ENCODE measurements at places on chromosomes 7 and 10.
A peak's percentile ranks its signal among the peaks of the same experiment; 100 is the strongest.

DNA sequence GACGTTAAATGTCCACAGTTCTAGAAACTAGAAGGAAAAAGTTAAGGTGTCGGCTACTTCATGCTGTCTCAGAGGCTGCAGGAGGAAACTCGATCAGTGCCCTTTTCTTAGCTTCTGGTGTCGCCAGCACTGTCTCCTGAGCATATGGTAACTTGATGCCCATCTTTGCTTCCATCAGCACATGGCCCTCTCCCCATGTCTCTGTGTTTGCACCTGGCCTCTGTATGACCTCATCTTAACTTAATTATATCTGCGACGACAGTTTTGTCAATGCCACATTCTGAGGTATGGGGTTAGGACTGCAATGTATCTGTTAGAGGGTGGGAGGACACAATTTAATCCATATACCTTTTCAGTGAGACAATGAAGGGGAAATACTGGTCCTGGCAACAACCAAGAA, 449.9 kb downstream of the POM121L12 start:
- no peak for DNase-seq

DNA sequence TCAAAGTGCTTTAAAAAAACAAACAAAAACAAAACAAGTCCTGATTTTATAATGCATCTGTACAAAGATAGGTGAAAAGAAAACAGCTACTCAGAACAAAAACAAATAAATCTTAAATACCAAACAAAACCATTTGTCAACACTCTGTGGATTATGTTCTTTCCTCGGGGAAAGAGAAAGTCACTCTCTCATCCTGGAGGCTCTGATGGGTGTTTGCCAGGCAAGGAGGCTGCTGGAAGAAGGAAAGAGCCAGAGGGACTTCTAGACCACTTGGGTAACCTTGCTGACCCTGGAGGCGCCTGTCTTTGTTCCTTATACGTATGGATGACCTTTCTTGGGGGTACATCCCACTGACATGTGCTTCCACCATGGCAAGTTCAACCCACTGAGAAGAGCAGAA, 92.8 kb downstream of the ZRANB1 start:
- DNase-seq, result no peak

GRCh38 chr7:130831817-130832481, 97.9 kb upstream of the KLF14 start:
- DNase-seq, result peak; percentile 54

- DNase-seq, result no peak
Observed at GRCh38 chr10:5002013-5002727, 1.5 kb downstream of the AKR1C2 start.

- DNase-seq, result peak; percentile 85
Observed at GRCh38 chr10:50538555-50539398, 85.0 kb downstream of the SGMS1 start.

DNA sequence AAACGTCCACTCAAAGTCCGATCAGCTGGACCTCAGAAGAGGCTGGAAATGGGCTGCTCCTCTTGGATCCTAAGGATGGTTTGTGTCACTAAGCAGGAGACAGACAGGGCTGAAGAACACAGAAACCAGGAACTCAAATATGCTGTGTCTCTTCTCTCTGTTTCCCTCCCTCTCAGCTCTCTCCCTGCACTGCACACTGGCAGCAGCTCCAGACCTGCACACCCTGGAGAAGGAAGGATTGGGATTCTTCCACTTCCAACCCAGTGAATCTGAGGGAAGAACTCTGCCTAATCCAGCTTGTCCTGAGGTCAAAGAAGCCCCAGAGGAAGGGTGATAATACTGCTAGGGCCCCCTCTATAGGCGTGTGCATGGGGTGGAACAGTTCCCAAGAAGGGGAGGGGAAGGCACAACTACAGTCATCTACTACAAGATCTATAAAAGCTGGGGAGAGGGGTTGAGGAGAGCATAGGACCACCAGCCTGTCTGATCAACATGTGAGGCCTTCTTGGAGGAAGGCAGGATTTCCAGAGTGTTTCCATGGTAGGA, 22.7 kb upstream of the ZCCHC24 start:
- no peak for DNase-seq

GRCh38 chr10:47207281-47207615, 92.7 kb upstream of the GDF10 start:
- no peak for DNase-seq

DNA sequence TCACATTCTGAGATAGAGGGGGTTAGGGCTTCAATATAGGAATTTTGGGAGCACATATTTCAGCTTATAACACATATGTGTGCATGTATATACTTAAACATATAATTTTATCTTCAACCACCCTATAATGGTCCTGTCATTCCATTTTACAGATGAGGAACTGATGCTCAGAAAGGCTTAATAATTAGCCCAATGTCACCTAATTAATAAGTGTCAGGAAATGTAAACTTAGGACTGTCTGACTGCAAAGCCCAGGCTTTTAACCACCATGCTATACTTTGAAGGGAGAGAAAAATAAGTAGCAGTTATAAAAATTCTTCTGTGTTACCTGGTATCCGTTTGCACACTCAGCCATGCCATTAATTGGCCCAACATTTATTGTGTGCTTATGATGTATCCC, 172.6 kb downstream of the SKIDA1 start:
- no peak for DNase-seq

DNA sequence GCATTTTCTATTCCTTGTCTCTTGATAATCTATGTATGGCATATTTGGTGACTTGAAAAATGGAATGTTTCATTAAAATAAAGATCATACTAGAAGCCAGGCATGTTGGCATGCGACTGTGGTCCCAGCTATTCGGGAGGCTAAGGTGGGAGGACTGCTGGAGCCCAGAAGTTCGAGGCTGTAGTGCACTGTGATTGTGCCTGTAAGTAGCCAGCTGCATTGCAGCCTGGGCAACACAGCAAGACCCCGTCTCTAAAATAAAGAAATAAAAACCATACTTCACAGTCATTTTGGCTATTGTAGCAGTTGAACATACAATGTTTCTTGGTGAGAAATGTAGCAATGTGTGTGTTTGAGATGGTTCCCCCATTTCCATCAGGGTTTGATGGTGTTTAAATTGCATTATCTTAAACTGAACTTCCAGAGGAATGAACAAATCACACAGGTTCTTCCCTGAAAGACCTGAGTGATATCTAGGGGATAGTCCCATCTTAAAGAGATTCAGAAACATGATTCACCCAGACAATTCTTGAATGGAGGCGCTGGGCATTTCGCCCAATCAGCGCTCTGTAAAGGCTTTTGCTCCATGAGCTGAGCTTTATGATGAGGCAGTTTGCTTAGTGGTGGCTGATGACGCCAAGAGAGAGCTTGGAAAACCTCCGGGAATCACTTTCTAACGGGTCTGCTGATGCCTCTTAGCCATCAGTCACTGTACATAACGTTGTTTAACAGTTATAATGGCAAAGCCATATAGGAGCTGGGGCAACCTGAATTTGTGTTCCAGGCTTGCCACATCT, 19.4 kb upstream of the BTBD16 start:
- no peak for DNase-seq

DNA sequence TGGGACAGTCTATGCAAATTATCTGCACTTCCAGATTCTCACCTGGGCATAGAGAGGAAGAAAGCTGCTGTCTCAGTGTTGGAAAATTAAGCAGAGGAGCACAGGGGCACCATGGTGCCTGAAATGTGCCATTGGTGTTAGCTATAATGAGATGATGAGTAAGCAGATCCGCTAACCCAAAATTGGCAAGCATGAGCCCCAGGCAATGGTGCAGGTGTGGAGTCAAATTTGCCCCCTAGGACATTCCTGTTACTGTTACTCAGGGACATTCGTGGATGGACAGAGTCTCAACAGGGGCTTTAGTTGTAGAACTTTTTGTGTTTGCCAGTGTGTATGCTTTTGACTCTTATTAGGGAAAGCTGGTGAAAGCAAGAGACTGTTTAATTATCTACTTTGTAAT, 385.2 kb upstream of the KLF6 start:
- no peak for DNase-seq

DNA sequence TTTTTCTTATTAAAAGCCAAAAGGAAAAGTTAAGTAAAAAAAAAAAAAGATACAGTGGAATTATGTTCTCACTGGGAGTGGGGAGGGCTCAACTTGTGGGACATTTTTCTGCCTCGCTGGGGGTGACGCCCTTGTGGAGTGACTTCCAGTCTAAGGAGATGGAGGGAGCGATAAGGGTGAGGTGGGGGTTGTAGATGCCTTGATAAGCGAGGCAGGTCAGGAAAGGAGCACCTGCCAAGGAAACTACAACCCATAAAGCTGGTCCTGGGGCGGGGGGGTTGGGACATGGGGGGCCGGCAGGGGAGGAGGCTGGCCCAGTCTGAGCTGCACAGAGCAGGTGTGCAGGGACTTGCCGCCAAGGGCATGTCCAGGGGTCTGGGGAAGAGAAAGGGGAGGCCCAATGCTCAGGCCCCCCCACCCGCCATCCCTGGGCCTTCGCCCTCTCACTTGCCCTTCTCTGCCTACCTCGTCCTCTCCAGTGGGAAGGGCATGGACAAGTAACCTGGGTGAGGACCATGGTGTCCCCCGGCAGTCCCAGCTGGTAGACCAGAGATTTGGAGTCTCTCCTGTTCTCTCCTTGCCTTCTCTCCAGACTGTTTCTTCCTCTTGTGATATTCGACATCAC, 2.5 kb upstream of the TRPV5 start:
- no peak for DNase-seq

GRCh38 chr10:84038035-84038434, 101.3 kb upstream of the GHITM start:
- DNase-seq, result no peak

GRCh38 chr10:102131286-102132170, 1.3 kb upstream of the PPRC1 start:
- DNase-seq, result no peak

DNA sequence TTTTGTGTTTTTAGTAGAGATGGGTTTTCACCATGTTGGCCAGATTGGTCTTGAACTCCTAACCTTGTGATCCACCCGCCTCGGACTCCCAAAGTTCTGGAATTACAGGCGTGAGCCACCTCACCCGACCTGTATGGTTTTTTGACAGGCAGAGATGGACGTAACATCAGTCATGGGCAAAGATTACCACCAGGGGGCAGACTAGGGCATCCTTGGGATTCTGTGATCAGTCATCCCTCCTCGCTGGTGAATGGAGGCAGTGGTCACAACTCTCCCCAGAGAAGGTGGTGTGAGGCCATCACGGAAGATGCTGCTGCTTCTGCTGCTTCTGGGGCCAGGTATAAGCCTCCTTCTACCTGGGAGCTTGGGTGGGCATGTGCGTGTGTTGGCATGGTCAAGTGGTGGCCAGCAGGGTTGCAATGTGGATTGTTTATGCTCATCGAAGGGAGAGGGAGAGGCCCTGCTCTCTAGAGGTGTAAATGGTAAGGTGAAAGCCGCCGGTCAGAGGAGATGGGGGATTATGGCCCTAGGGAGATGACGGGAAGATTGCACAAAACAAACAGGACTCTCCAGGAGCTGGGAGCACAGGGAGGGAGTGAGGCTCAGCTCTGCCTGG, 122.7 kb upstream of the PRSS1 start:
- no peak for DNase-seq

- DNase-seq, result peak; percentile 6
Observed at GRCh38 chr7:12458520-12459131, 55.0 kb upstream of the VWDE start.

- no peak for DNase-seq
Observed at GRCh38 chr10:124701881-124702656, 42.1 kb downstream of the FAM53B start.

DNA sequence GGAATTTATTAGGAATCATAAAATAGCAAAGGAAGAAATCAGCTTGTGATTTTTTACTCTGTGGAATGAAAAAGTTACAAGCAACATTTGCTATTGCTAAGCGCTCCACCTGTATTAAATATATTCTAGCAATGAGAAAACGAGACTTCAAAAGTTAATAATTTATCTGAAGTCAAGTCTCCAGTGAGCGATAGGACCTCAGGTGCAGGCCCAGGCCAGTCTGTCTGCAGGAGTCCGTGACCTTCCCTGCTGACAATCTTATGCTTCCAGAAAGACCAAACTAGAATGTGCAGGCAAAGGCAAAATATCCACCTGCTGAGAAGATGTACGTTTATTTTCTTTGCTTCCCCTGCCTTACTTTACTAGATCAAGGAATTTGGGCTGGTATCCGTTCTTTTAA, 22.7 kb downstream of the MRC1 start:
- no peak for DNase-seq

DNA sequence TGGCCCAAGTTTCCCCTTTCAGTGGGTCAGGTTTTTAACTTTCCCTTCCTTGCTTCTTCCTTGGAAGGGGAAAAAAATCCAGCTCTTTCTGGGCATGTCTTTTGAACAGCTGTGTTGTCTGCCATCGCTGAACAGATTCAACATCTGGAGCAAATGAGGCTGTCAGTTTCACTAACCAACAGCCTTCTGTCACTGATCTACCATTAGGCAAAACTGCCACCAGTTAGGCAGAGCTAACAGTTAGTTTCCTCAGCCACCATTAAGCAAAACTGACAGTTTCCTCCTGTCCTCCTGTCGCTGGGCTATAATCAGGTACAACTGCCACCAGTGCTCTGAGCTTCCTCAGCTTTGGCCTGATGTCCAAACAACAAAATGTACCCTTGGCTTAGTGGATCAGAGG, 81.9 kb downstream of the NPTX2 start:
- no peak for DNase-seq

DNA sequence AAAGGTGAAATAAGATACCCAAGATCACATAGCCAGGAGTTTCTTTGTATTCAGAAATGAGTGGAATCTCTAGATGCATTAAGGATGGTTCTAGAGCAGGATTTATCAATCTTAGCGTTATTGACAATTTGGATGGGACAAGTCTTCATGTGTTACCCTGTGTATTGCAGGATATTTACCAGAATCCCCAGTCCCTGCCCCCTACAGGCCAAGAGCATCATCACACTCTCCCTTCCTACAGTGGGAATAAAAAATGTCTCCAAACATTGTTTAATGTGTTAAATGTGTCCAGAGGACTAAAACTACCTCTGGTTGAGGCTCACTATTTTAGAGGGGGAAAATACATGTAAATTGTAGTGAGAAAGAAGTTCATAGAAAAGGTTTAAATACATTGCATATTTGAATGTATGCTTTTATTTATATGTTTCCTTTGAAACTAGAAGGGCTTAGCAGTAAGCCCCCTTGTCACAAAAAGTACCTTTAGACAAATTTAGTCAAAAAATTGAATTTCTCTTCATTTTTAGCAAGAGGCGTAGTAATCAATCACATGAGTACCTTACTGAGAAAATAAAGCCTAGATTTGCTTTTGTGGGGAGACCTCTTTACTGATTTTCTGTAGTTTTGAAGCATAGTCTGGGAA, 141.2 kb downstream of the MLLT10 start:
- peak; percentile 14 for DNase-seq

- no peak for DNase-seq
Observed at GRCh38 chr10:132412316-132413192, 15.6 kb downstream of the PWWP2B start.

DNA sequence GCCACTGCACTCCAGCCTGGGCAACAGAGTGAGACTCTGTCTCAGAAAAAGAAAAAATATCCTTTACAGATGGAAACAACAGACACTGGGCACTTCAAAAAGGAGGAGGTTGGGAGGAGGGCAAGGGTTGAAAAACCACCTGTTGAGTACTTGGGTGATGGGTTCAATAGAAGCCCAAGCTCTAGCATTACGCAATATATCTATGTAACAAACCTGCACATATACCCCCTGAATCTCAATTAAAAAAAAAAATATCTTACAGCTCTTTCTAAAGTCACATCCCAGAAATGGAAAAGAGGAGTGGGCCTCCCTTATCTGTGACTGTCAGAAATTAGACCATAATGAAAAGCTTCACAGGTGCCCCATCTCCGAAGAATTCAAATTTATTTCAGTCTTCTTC, 12.1 kb downstream of the VIM start:
- DNase-seq, result no peak

GRCh38 chr7:152161171-152161570, 135.7 kb downstream of the GALNT11 start:
- no peak for DNase-seq
